ENCODE measurements at places on chromosomes 1 and 21.

DNA sequence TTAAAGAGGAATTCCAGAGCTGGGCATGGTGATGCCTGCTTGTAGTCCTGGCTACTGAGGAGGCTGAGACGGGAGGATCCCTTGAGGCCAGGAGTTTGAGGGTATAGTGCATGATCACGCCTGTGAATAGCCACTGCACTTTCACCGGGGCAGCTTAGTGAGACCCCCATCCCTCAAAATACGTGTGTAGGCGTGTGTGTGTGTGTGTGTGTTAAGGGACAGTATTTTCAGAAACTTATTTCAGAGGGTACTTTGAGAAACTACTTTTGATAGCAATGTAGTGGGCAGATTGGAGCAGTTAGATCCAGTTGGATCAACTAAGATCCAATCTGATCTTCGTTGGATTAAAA is 62.2 kb downstream of the LRRC8D start:
- ATAC-seq = no peak

- no peak for ATAC-seq
Observed at GRCh38 chr21:35120631-35121180, 71.6 kb upstream of the RUNX1 start.

DNA sequence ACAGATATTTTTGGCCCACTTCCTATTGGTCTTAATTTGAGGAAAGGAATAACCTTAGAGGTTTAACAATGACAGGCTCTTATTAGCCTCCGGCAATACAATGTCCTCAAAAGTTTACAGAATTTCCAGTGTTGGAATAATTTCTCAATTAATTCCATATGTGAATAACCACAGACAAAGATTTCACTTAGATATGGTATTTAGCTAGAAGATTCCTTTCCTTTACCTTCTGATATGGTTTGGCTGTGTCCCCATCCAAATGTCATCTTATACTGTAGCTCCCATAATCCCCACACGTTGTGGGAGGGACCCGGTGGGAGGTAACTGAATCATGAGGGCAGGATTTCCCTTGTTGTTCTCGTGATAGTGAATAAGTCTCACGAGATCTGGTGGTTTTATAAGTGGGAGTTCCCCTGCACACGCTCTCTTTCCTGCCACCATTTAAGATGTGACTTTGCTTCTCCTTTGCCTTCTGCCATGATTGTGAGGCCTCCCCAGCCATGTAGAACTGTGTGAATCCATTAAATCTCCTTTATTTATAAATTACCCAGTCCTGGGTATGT is 54.9 kb upstream of the RGS7 start:
- no peak for ATAC-seq

- no peak for ATAC-seq
Observed at GRCh38 chr21:45332981-45333582, 45.4 kb upstream of the POFUT2 start.

Data from gastroesophageal sphincter (tissue), 4 donors.